ENCODE measurements at places on chromosomes 16 and 17. TPM values are rescaled to one million over a fixed set of nuclear protein-coding genes. Genes with fewer than 3 reads are reported as not detected.

DNA sequence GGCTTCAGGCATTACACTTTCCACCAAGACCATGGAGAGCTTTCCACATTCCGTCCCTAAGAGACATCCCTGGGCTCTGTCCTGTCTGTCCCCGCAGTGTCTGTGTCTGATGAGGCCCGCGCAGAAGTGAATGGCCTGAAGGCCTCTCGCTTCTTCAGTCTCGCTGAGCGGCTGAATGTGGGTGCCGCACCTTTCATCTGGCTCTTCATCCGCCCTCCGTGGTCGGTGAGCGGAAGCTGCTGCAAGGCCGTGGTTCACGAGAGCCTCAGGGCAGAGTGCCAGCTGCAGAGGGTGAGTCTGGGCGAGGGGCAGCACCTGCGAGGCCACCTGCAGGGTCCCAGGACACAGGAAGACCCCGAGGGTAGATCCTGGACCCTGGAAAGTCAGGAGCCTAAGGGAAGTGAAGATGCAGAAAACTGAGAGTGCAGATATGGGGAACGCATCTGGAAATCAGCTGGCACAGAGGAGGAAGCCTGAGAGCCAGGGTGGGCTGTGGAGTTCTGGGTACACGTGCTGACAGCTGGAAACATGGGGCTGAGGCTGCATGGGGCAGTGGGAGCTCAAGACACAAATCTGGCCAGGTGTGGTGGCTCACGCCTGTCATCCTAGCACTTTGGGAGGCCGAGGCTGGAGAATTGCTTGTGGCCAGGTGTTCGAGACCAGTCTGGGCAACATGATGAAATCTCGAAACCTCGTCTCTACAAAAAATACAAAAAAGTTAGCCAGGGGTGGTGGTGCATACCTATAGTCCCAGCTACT lies 8.0 kb downstream of the CCNF start:
- H3K27me3 ChIP-seq = no peaks in the 10 kb centered on the region
- H3K4me1 ChIP-seq = no peaks in the 10 kb centered on the region
- no peaks in the 10 kb centered on the region for H3K36me3 ChIP-seq
- no peak for DNase-seq

DNA sequence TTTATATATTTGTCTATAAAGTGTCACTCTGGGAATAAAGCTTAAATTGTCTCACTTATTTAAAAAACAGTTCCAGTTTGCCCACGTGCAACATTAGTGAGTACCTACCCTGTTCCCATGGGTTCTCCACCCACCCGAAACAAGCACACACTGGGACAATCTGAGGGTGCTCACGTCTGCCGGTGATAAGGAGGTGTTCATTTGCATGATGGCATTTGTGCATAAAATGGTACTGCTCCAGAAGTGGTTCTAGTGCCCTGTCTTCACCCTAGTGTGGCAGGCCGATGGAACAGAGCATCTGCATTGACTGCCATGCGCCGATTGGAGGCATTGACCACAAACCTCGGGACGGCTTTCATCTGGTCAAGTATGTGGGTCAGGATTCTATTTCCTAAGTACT lies 35.6 kb upstream of the ENDOV start:
- no peak overlapping the region for H3K27ac ChIP-seq
- no peaks in the 10 kb centered on the region for H3K4me1 ChIP-seq
- H3K4me3 ChIP-seq = no peak overlapping the region
- H3K27me3 ChIP-seq = no peaks in the 10 kb centered on the region

- H3K4me1 ChIP-seq = no peaks in the 10 kb centered on the region
- no peak overlapping the region for H3K27ac ChIP-seq
- no peaks in the 10 kb centered on the region for H3K27me3 ChIP-seq
- no peaks in the 10 kb centered on the region for H3K36me3 ChIP-seq
- H3K4me3 ChIP-seq = no peak overlapping the region
- no peak for DNase-seq
Observed at GRCh38 chr16:80356365-80356764, 184.4 kb upstream of the DYNLRB2 start.

GRCh38 chr17:79779661-79780365 lies 1.9 kb downstream of the CBX2 start:
- no peaks in the 10 kb centered on the region for H3K4me1 ChIP-seq
- H3K4me3 ChIP-seq = no peak overlapping the region
- no peak for DNase-seq
- no peak overlapping the region for H3K27ac ChIP-seq

The SDR42E1 gene
- 0.88 TPM for polyA plus RNA-seq

DNA sequence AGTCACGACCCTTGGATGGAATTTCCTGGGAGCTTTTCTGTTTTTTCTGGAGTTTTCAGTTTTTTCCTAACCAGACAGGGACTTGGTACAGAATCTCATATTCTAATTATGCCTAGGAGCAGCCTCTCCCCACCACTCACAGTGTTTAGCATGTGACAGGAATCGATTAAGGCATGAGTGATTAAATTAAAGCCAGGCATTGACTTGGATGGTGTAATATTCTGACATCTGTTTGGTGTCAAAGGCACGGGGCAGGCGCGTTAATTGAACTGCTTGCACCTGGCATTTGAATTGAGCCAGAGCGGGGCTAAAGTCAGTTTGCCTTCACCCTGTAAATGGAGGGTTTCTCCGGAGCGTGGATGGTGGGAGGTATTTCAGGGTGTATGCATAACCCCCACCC lies 11.9 kb downstream of the MAPT start:
- H3K4me1 ChIP-seq = no peaks in the 10 kb centered on the region
- no peaks in the 10 kb centered on the region for H3K36me3 ChIP-seq
- DNase-seq = no peak
- H3K27me3 ChIP-seq = no peaks in the 10 kb centered on the region
- H3K4me3 ChIP-seq = no peak overlapping the region

- DNase-seq = no peak
- H3K4me3 ChIP-seq = no peak overlapping the region
- H3K27ac ChIP-seq = no peak overlapping the region
- no peaks in the 10 kb centered on the region for H3K36me3 ChIP-seq
- H3K4me1 ChIP-seq = no peaks in the 10 kb centered on the region
- H3K27me3 ChIP-seq = no peaks in the 10 kb centered on the region
Observed at GRCh38 chr16:54402270-54402669, 115.7 kb upstream of the IRX3 start.

DNA sequence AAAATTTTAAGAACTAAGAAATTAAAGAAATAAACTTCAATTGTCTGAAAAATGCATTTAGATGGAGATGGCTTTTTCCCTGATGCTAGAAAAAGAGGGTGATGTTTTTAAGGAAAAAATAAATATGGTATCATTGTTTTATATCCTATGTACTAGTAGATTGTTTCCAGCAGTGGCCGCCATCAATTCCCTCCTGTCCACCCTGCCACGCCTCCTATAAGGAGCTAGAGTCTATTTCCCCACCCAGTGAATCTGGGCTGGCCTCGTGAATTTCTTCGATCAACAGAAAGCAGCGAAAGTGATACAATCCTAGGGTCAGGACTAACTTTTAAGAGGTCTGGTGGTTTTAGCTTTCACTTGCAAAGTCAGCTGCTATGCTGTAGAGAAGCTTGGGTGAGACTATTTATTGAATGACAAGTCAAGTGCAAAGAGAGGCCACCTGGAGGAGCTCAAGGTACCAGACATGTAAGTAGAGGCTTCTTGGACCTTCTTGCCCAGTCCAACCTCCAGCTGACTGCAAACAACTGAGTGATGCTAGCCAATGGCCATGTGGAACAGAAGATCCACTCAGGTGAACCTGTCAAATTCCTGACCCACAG lies 80.9 kb upstream of the MTMR4 start:
- no peak overlapping the region for H3K27ac ChIP-seq
- H3K36me3 ChIP-seq = no peaks in the 10 kb centered on the region
- no peak overlapping the region for H3K4me3 ChIP-seq
- no peak for DNase-seq

The INCA1 gene
- polyA plus RNA-seq = 1.5 TPM

- H3K4me1 ChIP-seq = no peaks in the 10 kb centered on the region
- H3K27me3 ChIP-seq = no peaks in the 10 kb centered on the region
- no peak overlapping the region for H3K4me3 ChIP-seq
- no peak for DNase-seq
- no peaks in the 10 kb centered on the region for H3K36me3 ChIP-seq
- H3K27ac ChIP-seq = no peak overlapping the region
Observed at GRCh38 chr17:16989953-16990860, 18.3 kb upstream of the TNFRSF13B start.

Data from ovary (tissue), 10 donors.